ENCODE measurements at places on chromosomes 11 and 22.

DNA sequence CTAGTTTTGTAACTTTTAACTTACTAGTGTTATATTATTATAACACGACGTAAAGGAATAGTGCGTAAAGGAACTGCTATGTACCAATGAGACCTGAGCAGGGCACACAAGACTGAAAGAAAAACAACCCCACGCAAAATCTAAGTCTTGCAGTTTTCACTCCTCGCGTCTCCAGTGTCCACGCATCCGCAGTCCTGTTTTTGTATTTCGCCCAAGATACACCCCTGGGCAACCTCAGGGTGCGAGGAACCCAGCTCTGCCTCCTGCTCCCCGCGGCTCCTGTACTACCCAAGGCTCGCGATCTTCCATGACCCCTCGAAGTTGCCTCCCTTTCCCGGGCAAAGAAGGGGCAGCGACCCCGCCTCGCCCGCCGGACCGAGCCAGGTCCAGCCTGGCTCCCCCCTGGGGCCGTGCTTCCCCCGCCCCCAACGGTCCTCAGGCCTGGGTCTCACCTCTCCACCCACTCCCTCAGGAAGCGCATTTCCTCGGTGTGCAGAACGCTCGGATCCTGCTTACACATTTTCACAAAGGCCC, 393 bp downstream of the ST13 start:
- no peak for DNase-seq

- DNase-seq, result no peak
Measured at GRCh38 chr11:117315285-117316196, 515 bp downstream of the BACE1 start.

GRCh38 chr11:112555491-112556364, 295.1 kb upstream of the PLET1 start:
- peak; percentile 39 for DNase-seq

GRCh38 chr11:105548359-105548758, 61.5 kb upstream of the GRIA4 start:
- no peak for DNase-seq

DNA sequence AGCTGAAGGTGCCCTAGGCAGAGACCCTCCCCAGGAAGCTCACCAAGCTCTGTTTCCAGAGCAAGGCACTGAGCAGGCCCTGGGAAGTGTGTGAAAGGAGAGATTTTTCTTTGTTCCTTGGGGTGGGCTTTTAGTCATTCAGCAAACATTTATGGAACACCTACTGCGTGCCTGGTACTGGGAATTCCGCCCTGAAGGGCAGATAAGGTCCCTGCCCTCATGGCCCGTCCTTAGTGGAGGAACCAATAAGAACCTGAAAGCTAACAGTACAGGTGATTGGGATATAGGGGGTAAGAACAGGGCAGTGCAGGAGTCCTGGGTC, 3.9 kb downstream of the TMEM134 start:
- DNase-seq, result no peak

DNA sequence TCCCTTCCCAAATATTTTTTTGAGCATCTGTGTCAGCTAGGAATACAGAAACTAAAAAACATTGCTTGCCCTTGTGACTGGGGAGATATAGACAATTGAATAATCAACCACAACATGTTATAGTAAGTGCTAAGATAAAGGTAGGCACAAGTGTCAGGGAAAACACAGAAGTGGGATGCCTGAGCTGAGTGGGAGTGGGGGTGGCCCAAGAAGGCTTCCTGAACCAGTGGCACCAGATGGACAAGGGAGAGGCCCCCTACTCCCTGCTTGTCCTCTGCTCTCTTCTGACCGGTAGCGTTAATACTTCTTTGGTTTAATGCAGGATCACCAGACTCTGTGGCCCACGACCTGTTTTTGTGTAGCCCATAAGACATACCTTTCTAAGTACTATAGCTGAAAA, 48.8 kb downstream of the PACS1 start:
- DNase-seq, result no peak

- no peak for DNase-seq
Measured at GRCh38 chr11:28756977-28757376, 648.8 kb downstream of the METTL15 start.

DNA sequence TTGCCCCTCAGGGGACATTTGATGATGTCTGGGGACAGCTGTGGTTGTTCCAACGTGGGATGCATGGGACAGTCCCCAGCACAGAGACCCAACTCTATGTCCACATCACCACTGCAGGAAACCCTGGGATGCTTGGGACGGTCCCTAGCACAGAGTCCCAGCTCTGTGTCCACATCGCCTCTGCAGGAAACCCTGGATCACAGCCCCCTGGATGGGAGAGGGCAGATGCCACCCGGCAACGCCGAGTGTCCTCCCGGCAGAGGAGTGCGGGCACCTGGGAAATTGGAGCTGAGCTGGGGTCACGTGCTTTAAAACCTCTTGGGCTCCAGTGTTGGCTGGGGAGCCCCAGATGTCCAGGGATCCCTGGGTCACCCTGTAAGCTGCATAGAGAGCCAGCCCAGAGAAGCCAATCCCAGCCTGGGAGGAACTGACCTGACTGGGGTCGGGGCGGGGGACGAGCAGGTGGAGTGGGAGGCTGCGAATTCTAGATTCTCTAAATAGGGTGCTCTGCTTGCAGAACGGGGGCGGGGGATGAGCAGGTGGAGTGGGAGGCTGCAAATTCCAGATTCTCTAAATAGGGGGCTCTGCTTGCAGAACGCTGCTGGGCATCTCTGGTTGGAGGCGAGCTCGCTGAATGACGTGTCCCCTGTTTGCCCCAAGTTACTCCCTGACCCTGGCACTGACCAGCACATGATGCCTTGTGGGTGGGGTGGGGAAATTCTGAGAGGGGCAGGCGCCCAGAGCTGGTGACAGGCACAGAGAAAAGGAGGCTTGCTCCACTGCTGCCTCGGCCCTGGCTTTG, 1197.8 kb downstream of the BRD1 start:
- no peak for DNase-seq

- no peak for DNase-seq
Measured at GRCh38 chr11:96130061-96130620, 206.2 kb upstream of the MTMR2 start.

Measured in stimulated activated CD8-positive, alpha-beta memory T cell treated with anti-CD3 and anti-CD28 coated beads, Interleukin-15, amount 100 ng/mL, for 4 hours (primary cell).